ENCODE measurements at places on chromosomes 2 and 18.
A peak's percentile ranks its signal among the peaks of the same experiment; 100 is the strongest.

- DNase-seq: no peak
Measured at GRCh38 chr2:123693836-123694235, 331.3 kb upstream of the CNTNAP5 start.

DNA sequence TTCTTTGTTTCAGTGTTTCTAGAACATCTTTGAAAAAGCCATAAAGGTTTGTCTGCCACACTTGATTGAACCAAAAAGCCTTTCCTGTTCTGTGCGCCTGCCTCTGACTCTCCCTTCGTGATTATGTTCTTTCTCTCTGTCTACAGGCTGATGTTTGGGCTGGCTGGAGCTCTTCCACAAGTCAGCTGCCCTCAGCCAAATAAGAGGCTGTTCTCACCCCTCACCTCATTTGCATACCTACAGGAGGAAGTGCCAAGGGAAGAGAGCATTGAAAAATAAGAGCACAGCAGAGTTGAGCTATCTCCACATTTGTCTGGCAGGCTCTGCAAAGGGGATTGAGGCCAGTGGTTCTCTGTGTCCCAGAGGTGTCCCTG, 15.8 kb downstream of the INPP5D start:
- DNase-seq: no peak

GRCh38 chr2:181790716-181791649, 100.5 kb upstream of the ITPRID2 start:
- DNase-seq: peak; percentile 94

- no peak for DNase-seq
Measured at GRCh38 chr2:17242813-17243485, 275.3 kb downstream of the RAD51AP2 start.

- no peak for DNase-seq
Measured at GRCh38 chr2:108586631-108587030, 52.4 kb downstream of the LIMS1 start.

DNA sequence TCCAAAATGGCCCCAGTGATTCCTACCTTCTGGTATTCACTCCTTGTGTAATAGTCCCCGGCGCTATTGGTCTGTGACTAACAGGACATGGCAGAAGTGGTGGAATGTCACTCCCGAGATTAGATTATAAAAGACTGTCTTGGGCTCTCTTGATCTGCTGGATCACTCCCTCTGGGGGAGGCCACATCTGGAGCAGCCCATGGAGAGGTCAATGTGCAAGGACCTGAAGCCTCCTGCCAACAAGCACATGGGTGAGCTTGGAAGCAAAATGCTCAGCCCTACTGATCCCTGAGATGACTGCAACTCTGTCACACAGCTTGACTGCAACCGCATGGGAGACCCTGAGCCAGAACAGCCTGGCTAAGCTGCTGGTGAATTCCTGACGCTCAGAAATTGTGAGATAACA, 94.3 kb upstream of the GLI2 start:
- DNase-seq: no peak

GRCh38 chr2:9617749-9618148, 13.0 kb downstream of the YWHAQ start:
- no peak for DNase-seq

DNA sequence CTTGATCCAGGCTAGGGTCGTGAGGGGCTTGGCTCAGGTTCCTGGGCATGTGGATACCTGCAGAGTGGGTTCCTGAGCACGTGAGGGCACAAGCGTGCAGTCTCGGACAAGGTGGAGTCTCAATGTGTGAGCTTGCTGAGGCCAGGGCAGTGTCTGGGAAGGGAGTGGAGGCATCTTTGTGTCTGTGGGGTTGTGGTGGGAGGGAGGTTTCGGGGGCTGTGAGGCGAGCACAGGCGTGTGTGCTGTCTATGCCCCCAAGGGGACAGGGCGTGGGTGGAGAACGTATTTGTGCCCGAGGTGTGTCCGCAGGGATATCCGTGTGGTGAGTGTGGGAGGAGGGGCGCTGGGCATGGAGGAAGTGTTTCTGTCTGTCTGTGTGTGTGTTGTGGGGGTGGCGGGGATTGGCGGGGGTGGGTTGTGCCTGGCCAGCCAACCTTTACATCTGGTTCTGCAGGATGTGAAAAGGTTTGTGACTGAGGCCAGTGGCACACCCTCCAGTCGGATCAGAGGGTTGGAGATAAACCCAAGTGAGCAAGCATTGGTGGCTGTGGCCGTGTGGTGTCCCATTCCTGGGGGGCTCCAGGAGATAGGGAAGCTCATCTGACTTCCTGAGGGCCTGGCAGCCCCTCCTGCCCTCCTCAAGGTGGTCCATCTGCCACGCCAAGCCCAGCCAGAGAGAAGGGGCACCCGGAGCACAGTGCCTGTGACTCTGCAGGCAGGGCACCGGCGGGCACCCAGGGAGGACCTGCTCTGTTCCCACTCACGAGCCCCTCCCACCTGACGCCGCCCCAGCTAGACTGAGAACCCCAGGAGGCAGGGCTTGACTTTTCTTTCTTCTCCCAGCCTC, 57.1 kb downstream of the ZFP36L2 start:
- peak; percentile 82 for DNase-seq

DNA sequence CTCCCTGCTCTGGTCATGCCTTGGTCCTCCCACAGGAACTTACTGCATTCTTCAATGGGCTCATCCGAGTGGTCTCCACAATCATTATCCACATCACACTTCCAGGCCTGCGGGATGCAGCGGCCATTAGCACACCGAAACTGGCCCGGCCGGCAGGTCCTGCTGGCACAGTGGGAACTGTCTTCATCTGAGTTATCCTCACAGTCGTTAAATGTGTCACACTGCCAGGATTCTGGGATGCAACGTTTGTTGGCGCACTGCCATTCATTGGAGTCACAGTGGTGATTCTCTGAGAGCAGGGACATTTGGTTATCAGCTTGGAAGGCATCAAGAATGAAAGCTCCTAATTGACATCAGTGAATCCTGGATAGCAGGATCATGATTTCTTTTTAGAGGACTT, 104.5 kb downstream of the DHRS9 start:
- DNase-seq: no peak

GRCh38 chr2:224837066-224837465, 120.9 kb upstream of the CCDC195 start:
- no peak for DNase-seq

- no peak for DNase-seq
Measured at GRCh38 chr2:226339616-226340015, 460.0 kb downstream of the IRS1 start.

GRCh38 chr18:44508474-44508873, 172.2 kb upstream of the SETBP1 start:
- no peak for DNase-seq

- no peak for DNase-seq
Measured at GRCh38 chr2:10225291-10226037, 77.2 kb upstream of the HPCAL1 start.

DNA sequence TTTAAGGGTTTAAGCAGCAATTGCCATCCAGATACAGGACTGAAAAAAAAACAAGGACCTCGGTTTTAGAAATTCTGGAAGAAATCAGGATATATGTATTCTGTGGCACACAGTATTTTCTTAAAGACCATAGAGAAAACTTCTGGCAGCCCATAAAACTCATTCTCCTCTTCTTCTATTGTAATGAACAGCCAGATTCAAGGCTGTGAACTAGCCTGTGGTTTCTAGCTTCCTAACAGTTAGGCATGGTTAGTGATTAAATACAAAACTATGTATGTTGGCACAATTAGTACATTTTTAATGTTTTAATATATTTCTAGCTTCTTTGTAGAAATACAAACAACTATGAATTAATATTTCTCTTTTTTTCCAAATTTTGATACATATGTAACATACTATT, 555.7 kb downstream of the DSC3 start:
- no peak for DNase-seq

DNA sequence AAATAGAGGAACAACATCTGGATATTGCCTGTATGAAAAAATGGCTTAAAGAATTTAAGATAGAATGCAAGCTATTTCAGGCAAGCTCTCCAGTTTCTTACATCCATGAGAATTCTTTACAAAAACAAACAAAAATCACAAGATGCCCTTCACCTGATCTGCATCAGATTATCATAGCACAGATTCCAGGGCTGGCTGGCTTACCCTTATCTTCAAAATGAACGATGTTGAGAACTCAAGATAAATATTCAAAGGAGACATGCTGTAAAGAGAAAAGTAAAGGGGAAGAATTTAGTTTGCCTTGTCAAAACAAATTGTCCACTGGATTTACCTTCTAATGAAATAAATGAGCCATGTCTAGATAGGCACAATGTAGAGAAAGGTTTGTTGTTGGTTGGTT, 18.7 kb upstream of the SLC40A1 start:
- DNase-seq: no peak

- peak; percentile 83 for DNase-seq
Measured at GRCh38 chr18:11859903-11860407, 8.7 kb downstream of the CHMP1B start.

DNA sequence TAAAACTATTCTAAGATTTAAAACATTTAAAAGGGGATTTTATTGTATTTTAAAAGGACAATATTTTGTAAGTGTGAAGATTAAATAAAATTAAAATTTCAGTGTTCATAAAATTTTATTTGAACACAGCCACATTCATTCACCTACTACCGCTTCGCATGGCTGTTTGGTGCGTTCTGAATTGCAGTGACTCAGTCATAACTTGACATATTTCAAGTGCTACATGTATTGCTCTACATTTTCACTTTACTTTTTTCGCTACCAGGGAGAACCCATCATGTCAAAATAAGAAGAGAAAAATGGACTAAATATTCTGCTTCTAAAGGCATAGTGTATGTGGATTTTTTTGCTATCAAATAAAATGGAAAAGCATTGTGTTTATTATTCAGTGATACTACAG, 8.7 kb downstream of the PTH2R start:
- DNase-seq: no peak

DNA sequence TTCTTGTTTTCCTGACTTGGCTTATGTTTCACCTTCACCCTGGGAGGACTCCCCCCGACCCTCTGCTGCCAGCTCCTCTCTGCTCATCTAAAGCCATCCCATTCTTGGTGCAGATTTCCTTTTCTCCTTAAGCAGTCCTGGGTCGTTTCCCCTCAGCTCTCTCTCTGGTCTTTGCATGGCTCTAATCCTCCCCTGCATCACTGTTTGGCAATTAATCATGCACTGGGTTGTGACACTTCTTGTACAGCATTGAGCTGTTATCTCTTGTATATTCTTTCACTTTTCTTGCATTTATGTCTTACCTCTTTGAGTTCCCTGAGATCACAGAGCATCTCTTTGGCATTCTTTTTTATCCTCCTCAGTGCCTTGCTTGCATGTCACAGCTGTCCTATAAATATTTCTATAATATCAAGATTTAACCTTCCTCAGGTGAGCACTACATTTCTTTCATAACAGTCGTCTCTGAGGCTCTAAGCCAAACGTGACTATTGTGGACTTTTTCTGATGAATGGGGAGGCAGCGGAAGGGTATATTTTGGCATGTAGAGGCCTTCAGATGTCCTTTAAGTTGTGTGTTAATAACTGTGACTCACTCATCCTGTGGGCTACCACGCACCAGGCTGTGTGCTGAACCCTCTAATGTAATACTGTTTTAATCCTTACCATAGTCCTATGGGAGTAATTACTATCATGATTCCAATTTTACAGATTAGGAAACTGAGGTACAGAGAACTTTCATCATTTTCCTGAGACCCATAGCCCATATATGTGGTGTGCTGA, 507.5 kb downstream of the SLC4A3 start:
- DNase-seq: no peak

DNA sequence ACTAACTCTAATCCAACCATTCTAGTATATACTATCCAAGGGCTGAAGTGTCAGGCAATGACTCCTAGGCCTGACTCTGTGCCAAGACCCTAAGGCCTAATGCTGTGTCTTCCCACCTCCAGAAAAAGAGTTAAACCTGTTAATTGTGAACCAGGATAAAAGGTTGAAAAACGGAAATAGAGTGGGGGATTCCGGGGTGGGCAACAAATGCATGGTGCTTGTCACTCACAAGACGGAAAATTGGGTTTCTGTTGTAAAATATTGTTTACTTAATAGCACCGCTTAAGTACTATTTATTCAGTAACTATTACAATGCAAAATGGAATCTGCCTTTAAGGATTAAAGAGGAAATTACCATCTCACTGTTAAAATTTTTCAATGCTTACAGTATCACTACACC, 3.2 kb downstream of the STK17B start:
- no peak for DNase-seq

- no peak for DNase-seq
Measured at GRCh38 chr2:239021224-239021623, 173.3 kb downstream of the TWIST2 start.

- DNase-seq: peak; percentile 52
Measured at GRCh38 chr2:61471905-61472805, 1.3 kb upstream of the USP34 start.

GRCh38 chr2:59149271-59149670, 908.1 kb upstream of the FANCL start:
- DNase-seq: no peak

DNA sequence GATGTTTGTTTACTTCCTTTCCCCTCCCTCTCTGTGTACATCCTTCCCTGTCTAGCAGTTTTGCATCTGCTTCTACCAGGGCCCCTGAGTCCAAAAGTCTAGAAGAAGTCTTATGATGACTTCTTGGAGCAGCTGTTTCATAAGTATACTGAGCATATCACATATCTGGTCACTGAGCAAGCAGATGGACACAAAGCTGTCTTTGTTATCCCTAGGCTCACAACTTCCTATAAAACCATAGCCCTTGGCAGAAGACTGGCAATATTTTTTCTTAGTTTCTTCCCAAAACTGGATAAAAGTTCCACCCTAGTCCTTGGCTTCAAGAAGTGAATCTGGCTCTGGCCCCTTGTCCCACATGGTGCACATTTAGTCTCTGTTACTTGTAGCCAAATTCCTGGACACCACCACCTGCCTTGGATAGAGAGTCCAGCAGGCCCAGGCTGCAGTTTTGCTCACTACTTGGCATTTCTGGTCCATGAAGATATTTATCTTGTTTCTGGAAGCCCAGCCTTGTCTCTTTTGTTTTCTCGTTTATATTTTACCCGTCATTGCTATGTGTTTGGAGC, 22.5 kb downstream of the THOC1 start:
- no peak for DNase-seq

DNA sequence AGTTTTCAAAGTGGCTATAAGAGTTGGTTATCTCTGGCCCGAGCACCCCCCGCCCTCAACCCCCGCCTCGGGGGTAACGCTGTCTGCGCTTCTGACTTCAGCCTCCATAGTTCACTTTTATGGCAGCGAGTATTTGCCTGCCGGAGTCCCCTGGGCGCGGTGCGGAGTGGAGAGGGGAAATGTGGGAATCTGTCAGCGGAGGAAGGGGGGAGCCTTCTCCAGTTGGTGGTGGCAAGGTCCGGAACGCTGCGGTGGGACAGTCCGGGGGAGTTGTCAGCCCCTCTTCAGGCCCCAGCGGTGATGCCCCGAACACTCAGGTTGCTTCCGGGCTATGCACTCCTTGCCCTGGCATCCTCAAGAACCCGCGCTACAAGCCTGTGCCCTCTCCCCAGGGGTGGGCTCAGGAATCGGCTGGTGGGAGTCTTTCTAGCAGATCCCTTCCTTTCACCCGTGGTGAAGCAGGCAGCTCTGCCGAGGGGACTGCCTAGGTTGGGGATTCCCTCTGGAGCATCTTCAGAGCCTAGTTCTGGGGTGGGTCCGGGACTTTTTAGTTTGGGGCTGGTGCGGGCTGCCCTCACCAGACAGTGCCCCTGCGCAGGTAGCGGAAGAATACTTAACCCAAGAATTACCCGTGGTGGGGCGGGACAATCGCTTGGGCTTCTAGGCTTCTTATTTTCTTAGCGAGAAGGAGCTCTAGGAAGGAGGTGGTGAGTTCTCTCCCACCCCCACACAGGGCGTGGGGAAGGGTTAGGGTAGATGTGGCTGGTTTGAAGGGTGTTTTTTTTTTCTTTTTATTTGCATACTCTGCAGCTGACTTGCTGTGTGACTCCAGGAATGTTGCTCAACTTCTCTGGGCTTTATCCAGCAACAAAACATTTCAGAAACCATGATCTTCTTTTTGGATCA, 1.6 kb downstream of the ATOH8 start:
- no peak for DNase-seq

- peak; percentile 42 for DNase-seq
Measured at GRCh38 chr2:202278036-202278760, 12.6 kb downstream of the NOP58 start.
